Stimulated activated CD4-positive, alpha-beta T cell treated with anti-CD3 and anti-CD28 coated beads, TNF-alpha, amount 100 ng/mL, for 48 hours (primary cell): ENCODE measurements at places on chromosomes 7 and 10.

DNA sequence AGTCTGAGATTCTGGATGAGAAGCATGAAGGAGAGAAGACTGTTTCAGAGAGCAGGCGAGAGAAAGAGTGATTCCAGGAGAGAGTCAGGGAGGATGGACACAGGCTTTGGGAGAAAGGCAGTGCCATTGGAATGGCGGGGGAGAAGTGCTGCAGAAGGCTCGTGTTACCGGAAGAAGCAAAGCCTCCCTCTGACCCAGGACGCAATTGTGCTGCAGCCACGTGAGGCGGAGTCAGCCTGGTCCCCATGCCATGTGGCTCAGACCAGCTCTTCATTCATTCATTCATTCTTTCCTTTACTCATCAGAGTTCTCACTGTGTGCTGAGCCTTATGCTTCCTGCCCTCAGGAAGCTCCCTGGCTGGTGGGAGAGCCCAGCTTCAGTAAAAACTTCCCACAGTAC is 49.2 kb upstream of the COL13A1 start:
- DNase-seq = no peak

DNA sequence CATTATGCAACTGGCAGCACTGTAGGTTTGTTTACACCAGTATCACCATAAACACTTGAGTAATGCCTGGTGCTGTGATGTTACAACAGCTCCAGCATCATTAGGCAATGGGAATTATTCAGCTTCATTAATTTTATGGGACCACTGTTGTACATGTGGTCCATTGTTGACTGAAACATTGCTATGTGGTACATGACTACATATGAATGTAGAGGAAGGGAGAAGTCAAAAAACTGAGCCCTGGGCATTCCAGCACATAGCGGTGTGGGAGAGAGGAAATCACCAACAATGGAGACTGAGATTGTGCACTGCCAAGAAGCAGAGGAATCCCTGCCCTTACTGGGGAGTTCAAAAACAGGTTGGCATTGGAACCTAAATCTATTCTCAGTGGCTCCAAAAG is 89.0 kb downstream of the TRIM24 start:
- no peak for DNase-seq

DNA sequence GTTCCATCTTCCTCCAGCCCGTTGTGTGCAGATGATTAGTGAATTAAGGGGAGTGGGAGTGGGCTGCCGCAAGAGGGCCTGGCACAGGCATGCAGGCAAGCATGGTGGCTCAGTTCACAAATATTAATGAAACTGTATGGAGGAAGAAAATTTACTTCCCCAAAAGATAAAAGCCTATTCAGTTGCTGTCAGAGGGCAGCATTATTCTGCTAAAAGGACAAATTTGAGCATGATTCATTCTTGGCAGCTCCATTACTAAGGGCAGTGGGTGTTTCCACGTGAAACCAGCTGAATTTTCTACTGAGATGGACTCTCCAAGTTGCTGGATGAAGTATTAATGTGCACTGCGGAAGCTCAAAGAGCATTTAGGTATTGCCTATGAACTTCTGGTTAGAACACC is 90.9 kb upstream of the WDR11 start:
- DNase-seq = no peak

DNA sequence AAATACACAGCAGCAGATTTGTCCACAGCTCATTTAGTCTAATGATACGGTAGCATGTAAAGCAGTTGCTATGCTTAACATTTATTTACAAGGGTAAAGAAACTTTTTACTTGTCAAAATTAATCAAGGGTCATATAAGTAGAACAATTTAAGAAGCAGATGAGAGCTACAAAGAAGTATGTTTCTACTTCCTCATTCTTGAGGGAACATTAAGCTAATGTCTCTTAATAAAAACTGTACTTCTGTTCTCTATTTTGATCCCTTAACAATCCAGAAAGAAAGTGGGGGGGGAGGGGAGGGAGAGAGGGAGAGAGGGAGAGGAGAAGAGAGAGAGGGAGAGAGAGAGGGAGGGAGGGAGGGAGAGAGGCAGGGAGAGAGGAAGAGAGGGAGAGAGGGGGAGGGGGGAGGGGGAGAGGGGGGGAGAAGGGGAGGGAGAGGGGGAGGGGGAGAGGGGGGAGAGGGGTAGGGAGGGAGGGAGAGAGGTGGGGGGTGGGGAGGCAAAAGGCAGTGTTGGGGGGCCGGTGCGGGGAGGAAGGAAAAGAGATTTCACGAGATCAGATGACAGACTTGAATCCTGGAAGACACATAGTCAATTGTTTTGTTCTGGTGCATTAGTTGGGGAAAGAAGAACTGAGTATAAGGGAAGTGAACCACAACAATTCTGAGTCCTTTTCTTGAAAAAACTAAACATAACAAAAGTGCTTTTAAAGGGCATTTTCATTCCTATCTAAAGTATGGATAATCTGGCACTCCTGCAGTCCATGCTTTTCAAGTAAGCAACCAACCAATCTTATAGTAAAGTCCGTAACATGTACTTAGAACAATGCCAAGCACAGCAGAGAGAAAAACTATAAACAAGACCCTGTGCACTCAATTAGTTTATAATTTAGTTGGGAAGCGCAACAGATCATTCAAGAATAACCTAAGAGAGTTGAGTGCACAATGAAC is 128.0 kb downstream of the USP6NL start:
- DNase-seq = no peak

DNA sequence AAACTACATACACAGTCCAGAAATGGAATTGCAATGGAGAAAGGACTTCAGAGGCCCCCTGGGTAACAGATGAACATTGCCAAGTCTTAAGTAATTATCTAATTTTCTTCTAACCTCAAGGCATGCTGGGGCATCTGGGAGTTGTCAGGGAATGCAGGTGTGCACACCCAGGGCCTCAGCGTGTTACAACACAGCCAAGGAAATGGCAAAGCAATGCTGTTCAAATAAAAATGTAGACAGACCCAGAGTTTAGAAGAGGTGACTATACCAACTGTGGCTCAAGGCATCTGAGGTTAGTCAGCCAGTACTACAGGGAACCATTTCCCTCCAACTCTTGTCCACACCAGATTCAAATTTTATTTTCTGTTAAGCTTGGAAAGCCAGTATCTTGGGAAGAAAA is 73.6 kb downstream of the CCDC3 start:
- no peak for DNase-seq

DNA sequence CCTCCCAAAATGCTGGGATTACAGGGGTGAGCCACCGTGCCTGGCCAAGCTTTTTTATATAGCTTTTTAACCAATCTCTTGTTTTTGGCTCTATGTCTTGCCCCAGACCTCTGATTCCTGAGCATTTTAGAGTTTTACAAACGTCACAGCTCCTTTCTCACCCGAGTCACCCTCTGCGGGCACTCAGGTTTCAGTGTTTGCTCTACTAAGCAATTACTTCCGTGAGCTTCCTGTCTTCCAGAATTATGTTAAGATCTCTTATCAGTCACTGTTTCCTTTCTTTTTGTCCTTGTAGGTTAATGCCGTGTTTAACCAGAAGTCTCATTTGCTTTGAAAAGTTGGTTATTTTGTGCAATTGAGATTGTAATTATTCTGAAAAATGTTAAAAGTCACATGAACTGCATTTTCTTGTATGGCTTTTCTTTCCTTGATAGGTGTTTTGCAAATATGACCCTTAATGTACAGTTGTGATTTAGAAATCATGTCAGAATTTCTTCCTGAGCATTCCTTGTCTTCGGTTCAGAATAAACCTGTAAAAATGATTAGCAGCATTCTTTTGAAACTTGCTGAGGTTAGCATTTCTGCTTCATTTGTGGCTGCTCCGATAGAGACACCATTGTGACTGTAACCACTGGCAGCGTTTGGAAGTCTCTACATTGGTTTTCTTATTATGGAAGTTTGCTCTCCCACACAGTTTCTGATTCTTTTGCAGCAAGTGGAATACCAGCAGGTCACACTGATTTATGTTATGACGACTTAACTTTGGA is 4.5 kb upstream of the HKDC1 start:
- no peak for DNase-seq

- no peak for DNase-seq
Observed at GRCh38 chr7:115124409-115124939, 202.6 kb downstream of the MDFIC start.

DNA sequence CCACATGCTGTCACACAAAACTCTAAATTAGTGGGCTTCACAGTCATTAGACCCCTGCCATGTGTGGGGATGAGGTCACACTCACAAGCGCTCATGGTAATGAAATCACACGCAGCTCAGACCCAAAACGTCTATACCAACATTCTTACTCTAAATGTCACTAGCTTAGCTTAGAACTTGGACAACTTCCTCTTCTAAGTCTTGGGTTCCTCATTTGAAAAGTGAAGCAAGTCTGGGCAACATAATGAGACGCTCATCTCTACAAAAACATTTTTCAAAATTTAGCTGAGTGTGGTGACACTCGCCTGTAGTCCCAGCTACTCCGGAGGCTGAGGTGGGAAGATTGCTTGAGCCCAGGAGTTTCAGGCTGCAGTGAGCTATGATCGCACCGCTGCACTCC is 92.7 kb upstream of the MACROH2A2 start:
- no peak for DNase-seq

GRCh38 chr7:40356312-40356711 is 221.5 kb downstream of the SUGCT start:
- no peak for DNase-seq

GRCh38 chr10:21452203-21452602 is 73.3 kb downstream of the SKIDA1 start:
- DNase-seq = no peak

- DNase-seq = no peak
Observed at GRCh38 chr10:48678041-48678440, 6.6 kb upstream of the WDFY4 start.

DNA sequence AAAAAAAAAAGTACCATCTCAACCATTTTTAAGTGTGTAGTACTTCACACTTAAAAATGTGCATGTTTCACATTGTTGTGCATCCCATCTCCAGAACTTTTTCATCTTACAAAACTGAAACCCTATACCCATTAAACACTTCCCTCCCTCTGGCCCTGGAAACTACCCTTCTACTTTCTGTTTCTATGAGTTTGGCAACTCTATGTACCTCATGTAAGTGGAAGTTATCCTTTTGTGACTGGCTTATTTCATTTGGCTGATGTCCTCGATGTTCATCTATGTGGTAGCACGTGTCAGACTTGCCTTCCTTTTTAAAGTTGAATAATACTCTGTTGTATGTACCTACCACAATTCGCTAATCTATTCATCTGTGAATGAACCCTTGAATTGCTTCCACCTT is 12.2 kb downstream of the KCNMA1 start:
- no peak for DNase-seq

- no peak for DNase-seq
Observed at GRCh38 chr7:22911889-22912288, 89.2 kb upstream of the TOMM7 start.

GRCh38 chr10:52956461-52956860 is 183.9 kb upstream of the MBL2 start:
- DNase-seq = no peak

DNA sequence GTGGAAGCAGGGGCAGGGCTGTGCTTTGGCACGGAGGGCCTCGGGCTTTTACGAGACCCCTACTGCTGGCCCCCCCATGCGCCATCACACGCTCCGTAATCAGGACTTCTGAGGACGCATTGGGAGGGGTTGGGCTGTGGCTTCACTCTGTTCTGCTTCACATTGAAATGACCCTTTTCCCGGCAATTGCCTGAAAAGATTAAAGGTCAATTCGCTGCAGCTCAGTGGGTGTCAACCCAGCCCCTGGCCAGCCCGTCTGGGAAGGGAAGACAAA is 41.7 kb upstream of the UBE3C start:
- DNase-seq = no peak

- no peak for DNase-seq
Observed at GRCh38 chr10:44607116-44607515, 222.2 kb upstream of the CXCL12 start.

- DNase-seq = no peak
Observed at GRCh38 chr7:19752020-19752419, 21.4 kb downstream of the TMEM196 start.

- DNase-seq = no peak
Observed at GRCh38 chr10:22783807-22784206, 69.4 kb upstream of the PIP4K2A start.

- no peak for DNase-seq
Observed at GRCh38 chr7:36315309-36315944, 74.2 kb upstream of the ANLN start.

- no peak for DNase-seq
Observed at GRCh38 chr10:121774813-121775212, 153.0 kb downstream of the ATE1 start.

DNA sequence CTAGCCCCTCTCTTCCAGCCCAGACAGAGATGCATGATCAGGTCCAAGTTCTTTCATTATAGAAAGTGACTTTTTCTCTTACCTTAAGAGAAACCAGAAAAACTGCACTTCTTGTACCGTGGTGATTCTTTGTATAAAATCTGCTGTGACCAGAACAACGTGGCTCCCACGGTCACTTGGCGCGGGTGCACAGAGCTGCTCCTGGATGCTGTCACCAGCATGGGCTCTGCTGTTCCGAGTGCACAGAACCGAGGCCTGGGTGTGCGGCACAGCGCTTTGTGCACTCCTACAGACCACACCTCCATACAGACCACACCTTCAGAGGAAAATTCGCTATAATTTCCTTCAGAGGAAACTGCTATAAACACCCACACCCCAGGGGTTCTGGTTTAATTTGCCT is 26.0 kb downstream of the VIPR2 start:
- no peak for DNase-seq

DNA sequence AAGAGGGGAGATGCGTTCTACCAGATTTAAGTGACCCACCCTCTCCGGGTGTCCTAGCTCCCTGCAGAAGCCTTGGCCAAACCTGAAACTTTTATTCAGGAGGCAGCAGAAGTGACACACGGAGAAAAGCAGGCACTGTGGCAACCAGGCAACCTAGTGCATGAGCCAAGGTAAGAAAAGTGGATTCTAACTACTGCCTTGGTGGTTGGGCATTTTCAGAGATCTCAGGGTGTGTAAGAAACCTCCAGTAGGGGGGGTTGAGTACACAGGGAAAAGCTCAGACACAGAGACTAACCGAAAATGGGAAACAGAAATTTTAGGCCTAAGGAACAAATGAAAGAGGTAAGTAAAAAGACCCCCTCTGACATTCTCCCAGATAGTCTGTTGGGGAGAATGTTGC is 645.7 kb downstream of the ANKRD7 start:
- no peak for DNase-seq

GRCh38 chr7:25710959-25711358 is 441.0 kb upstream of the NFE2L3 start:
- no peak for DNase-seq

- no peak for DNase-seq
Observed at GRCh38 chr7:55172161-55172560, 153.3 kb downstream of the EGFR start.

- no peak for DNase-seq
Observed at GRCh38 chr10:77907900-77908717, 18.4 kb downstream of the DLG5 start.

DNA sequence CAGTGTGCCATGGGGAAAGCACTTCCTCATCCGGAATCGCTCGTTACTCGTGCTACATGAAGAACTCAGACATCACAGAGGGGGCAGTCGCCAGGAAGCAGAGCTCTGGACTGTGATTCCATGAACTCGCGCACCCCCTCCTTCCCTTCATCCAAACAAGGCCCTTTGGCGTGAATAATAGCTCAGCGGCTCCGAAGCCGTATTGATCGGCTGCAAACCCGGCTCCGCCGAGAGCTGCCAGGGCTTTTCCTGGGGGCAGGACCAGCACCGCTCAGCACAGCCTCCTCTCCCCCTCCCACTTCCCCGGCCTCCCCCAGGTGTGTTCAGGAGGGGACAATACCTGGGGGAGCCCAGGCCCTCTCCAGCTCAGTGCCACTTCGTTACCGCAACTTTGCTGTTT is 129.0 kb upstream of the TCF7L2 start:
- DNase-seq = no peak

- DNase-seq = no peak
Observed at GRCh38 chr7:159102681-159103381, 41.8 kb downstream of the VIPR2 start.
